ENCODE measurements at places on chromosomes 12 and 14. TPM values are rescaled to one million over a fixed set of nuclear protein-coding genes. Genes with fewer than 3 reads are reported as not detected.

The COCH gene
- polyA plus RNA-seq = 3.1 TPM

- no peak for DNase-seq
Measured at GRCh38 chr14:55858604-55859003, 259.6 kb upstream of the PELI2 start.

The AGAP2 gene
- 1.2 TPM for polyA plus RNA-seq

- DNase-seq = no peak
Measured at GRCh38 chr12:59079002-59079401, 158.7 kb upstream of the LRIG3 start.

The ZDHHC22 gene
- 0.46 TPM for polyA plus RNA-seq

DNA sequence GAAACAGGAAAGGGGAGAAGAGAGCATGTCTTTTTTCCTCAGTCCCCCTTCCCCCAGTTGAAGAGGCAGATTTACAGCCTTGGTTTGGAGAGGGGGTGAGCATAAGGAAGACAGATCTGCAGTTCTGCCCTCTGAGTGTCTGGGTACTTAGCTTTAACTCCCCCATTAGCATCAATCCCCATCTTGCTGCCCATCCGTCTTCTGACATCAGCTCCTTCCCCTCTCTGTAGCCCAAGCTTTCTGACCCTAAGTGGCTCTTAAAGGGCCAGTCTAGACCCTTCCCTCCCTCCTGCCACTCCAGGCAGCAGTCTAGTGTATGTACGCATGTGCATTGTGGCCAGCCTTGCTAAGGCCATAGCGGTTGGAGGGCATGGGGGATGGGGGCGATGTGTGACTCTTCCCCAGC, 7.3 kb downstream of the GPR84 start:
- no peak for DNase-seq

DNA sequence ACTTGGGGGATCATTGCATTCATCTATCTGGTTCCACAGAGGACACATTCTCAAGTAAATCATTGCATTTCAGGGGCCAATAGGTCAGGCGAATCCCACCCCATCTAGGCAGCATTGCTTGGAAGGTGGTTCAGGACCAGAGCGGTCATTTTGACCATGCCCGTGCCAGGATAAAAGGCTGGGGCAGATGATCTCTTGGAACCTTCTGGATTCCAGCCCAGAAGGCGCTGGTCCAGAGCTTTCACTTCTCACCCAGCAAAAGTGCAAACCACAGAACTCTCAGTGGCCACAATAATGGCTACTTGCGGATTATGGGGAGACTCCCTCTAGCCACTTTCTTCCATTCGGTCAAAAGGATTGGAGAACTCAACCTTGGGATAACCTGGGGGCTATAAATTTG, 595 bp upstream of the KRT85 start:
- no peak for DNase-seq

The TSPAN19 gene
- 0.78 TPM for polyA plus RNA-seq

DNA sequence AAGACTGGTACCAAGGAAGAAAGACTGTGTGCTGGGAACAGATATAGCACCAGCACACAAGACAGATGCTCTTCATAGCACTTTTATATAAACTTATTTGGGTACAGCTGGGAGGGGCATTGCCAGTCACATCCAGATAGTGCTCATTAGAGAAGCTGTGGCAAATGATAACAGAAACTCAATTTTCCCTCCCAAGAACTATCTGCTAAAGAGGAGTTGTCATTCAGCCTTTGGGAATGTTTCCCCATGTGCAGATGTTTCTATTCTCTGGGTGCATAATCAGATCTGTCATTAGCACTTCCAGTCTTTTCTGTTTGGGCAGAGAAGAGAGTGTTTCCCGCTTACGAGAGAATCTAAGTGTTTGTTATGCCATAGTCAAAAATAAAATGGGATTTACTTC, 714.9 kb upstream of the MDGA2 start:
- no peak for DNase-seq

DNA sequence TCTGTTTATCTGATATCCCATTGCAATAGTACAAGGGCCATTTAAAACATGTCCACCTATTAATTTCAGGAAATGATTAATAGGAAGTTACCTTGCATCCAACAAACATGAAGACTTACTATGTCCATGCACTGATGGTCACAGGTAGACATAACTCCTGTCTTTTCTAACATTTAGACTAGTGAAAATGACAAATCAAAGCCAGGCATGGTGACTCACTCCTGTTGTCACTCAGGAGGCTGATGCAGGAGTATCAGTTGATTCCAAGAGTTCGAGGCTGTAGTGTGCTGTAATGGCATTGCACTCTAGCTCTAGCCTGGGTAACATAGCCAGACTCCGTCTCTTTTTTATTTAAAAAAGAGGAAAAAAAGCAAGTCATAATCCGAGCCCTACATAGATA, 14.8 kb downstream of the HSP90B1 start:
- DNase-seq = no peak

- DNase-seq = no peak
Measured at GRCh38 chr14:68476212-68477109, 316.4 kb downstream of the ZFP36L1 start.

The IFT43 gene
- polyA plus RNA-seq = 49.4 TPM

The PLD4 gene
- polyA plus RNA-seq = 3.2 TPM

DNA sequence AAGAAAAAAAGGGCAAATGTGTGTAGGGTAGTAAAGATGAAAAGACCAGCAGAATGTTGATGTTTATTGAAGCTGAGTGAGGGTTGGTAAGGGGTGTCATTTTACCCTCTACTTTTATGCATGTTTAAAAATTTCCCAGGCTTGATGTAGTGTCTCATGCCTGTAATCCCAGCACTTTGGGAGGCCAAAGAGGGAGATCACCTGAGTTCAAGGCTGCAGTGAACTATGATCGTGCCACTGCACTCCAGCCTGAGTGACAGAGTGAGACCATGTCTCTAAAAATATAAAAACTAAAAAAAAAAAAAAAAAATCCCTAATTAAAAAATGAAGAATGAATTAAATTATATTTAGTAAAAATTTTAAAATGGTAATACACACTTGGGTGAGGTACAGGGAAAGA, 8.5 kb downstream of the SEL1L start:
- no peak for DNase-seq

- no peak for DNase-seq
Measured at GRCh38 chr14:90387206-90387760, 9.5 kb upstream of the CALM1 start.

DNA sequence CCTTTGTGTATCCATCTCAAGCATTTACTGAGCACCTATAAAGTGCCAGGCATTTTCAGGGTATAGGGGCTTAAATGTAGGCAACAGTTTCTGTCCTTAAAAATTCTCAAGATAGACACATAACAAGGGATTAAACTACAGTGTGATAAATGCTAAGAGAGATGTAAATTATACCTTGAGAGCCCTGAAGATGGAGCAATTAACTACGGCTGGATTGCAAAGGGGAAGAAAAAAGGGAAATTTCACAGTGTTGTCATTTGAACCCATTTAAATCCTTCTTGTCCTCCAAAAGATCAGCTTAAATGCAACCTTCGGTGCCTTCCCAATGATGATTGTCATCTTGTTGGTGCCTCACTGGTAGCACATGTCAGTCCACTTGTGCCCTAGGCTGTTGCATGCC, 11.5 kb upstream of the IL26 start:
- no peak for DNase-seq

DNA sequence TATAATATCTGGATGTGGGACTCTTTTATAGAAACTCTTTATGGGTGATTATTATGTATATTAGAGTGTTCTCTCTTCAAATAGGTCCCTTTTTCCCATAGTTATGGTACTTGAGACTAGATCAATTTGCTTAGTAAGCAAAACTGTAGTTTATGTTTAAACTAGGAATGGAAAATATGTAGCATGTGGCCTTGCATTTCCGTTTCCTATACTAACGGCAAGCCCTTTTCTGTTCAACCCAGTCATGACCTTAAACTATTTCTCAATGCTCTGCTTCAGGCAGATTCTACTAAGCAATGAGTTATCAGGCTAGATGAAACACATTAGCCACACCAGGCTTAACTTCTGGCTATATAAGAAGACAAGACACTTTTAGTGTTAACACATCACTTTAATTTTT, 84.6 kb downstream of the OTOGL start:
- DNase-seq = no peak

DNA sequence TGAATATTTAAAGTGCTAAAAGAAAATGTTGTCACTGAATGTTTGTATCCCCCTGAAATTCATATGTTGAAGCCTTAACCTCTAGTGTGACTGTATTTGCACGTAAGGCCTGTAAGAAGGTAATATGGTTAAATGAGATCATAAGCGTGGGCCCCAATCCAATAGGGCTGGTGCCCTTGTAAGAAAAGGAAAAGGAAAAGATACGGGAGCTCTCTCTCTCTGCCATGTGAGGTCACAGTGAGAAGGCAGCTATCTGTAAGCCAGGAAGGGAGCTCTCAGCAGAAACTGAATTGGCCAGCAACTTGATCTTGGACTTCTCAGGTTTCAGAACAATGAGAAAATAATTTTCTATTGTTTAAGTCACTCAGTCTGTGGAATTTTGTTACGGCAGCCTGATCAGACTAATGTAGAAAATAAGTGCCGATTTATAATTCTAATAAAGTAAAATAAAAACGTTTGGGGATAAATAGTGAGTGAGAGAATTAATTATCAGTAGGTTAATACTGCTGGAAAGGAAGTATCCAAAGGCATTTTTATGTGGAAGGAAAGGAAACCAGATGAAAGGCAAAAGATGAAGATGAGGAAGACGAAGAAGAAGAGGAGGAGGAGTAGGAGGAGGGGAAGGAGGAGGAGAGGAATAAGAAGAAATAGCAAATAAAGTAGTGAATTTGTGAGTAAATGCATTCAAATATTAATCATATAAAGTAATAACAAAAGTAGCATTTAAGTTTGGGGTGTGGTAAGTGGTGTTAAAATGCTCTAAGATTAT, 188.5 kb upstream of the KRR1 start:
- DNase-seq = no peak

DNA sequence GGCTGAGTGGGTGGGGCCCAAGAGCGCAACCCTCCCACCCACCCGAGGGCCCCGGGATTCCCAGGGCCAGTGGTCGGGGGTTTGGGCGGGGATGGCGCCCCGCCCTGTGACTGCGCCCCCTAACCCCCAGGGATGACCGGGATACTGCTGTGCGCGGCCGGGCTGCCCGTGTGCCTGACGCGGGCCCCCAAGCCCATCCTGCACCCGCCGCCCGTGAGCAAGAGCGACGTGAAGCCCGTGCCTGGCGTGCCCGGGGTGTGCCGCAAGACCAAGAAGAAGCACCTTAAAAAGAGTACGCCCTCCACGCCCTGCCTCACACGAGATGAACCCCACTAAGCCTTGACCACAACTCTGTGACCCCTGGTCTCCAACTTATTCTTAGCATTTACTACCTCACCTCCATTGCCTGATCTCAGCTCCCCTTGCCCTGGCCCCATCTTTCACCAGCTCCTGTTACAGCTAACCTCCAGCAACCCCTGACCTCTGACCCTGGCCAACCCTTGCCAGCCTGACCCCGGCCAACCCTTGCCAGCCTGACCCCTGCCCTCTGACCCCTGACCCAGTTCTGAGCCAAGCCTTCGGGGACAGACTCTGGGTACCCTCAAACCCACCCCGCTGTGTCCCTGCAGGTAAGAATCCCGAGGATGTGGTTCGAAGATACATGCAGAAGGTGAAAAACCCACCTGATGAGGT, 37.0 kb downstream of the DTX1 start:
- DNase-seq = no peak

- DNase-seq = no peak
Measured at GRCh38 chr12:75750716-75751306, 239.4 kb upstream of the KRR1 start.

The KLHL33 gene
- polyA plus RNA-seq = 0.50 TPM

The KLRF2 gene
- polyA plus RNA-seq = not detected

The ESRRB gene
- 9.4 TPM for polyA plus RNA-seq

The STAB2 gene
- 0.27 TPM for polyA plus RNA-seq

DNA sequence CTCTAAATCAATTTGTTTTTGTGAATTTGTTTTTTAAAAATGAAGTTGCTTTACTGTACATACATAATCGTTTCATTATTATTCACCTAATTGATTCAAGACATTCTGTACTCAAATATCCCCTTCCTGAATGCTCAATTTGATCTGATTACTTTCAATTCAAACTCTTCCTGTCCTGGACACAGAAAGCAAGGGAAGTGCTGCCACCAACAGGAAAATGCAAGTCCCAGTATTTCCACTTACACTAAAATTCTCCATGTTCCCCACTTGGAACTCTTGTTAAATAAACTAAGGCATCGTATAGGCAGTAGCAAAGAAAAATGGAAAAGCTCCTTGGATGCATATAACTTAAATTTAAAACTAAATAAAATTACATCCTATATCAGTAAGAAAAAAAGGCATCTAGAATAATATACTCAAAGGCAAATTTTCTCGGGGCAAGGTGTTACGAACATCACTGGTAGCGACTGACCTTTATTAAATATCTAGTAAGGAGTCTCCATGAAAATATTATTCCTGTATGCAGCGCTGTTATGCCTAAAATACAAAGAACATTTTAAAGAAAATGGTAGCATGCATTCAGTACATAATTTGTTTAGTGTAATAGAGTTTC, 72.0 kb upstream of the DBX2 start:
- no peak for DNase-seq

GRCh38 chr12:946212-946611, 3.3 kb downstream of the RAD52 start:
- DNase-seq = no peak

- DNase-seq = no peak
Measured at GRCh38 chr12:111122458-111122878, 202.1 kb upstream of the MYL2 start.

- no peak for DNase-seq
Measured at GRCh38 chr14:36339816-36340215, 19.4 kb upstream of the MBIP start.

The FKBP4 gene
- 150 TPM for polyA plus RNA-seq

DNA sequence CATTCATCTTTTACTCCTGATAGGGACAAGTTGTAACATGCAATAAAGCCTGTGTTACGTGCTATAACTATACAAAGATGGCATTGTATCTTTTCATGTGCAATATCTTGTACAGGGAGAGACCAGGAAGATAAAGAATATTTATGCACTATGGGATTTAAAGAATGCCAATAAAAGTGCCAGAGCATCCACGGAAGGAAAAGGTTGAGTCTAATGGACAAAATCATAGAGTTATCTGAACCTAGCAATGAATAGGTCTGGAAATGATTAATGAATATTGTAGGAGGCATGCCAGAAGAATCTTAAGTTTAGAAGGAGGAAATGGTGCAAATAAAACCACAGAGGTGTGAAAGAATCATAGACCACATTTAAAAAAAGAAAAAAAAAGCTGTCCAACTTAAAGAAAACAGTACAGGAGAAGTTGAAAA, 263.9 kb downstream of the KCNC2 start:
- DNase-seq = no peak

The DBX2 gene
- polyA plus RNA-seq = 0.08 TPM

DNA sequence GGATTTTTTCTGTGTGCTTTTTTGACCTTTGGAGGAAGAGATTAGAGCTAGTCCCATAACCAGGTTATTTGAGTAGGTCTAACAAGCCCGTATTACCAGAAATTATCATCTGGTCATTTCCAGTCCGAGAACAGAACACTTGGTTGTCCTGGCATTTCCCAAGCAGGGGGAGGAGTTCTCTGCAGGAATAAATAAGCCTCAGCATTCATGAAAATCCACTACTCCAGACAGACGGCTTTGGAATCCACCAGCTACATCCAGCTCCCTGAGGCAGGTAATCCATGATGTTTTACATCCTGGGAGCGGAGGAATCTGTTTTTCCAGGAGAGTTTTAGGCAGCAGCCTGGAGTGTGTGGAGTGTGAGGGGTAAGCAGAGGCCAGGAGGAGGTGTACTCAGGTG, at the start of gene SERPINA3:
Gene SERPINA3 (plus strand): TSS at position 218 of the 400 bp plus-strand sequence. CDS start 2,051 bp downstream, outside the sequence.
- no peak for DNase-seq

The SMCO2 gene
- 0.31 TPM for polyA plus RNA-seq

The MAP3K9 gene
- 3.9 TPM for polyA plus RNA-seq

- DNase-seq = no peak
Measured at GRCh38 chr12:93094988-93095737, 166.1 kb upstream of the EEA1 start.

The IL31 gene
- not detected for polyA plus RNA-seq

GRCh38 chr12:9721394-9722092, 11.4 kb downstream of the CLECL1 start:
- no peak for DNase-seq

Data from right renal cortex interstitium (tissue), 3 donors.